IMR-90 (cell line): ENCODE measurements at places on chromosomes 4 and X. TPM values are rescaled to one million over a fixed set of nuclear protein-coding genes. Genes with fewer than 3 reads are reported as not detected.

VGLL1 gene
- total RNA-seq: not detected in 2 replicates

FAM241A gene
- under 0.01 and 0.28 TPM in 2 replicates for total RNA-seq

ARMCX2 gene
- 98.9 and 109 TPM in 2 replicates for total RNA-seq

HSFX4 gene
- not detected in 2 replicates for total RNA-seq

C1QTNF7 gene
- total RNA-seq: 0.18 and 0.28 TPM in 2 replicates

CSAG3 gene
- total RNA-seq: not detected in 2 replicates

TMSB15A gene
- total RNA-seq: 13.6 and 32.8 TPM in 2 replicates

SFRP2 gene
- total RNA-seq: not detected in 2 replicates

PLXNB3 gene
- 0.36 and 1.7 TPM in 2 replicates for total RNA-seq

ADGRG2 gene
- under 0.01 TPM in 2 replicates for total RNA-seq

ANKRD50 gene
- total RNA-seq: 35.3 and 45.8 TPM in 2 replicates

AWAT2 gene
- total RNA-seq: under 0.01 TPM in 1 of 2 replicates, not detected in the other

ZDHHC15 gene
- not detected in 2 replicates for total RNA-seq

RIBC1 gene
- 0.36 and 0.83 TPM in 2 replicates for total RNA-seq

COX7B2 gene
- total RNA-seq: not detected in 2 replicates

MRPS18C gene
- total RNA-seq: 8.6 and 23.9 TPM in 2 replicates

STS gene
- total RNA-seq: 3.4 and 3.6 TPM in 2 replicates

REELD1 gene
- total RNA-seq: not detected in 2 replicates

UCP1 gene
- total RNA-seq: not detected in 2 replicates

LEF1 gene
- total RNA-seq: 0.56 and 1.8 TPM in 2 replicates

CORIN gene
- total RNA-seq: 15.6 and 20.3 TPM in 2 replicates

- DNase-seq: no peak
Measured at GRCh38 chr4:110587666-110588285, 35.1 kb downstream of the PITX2 start.

GRCh38 chr4:75432683-75433082 lies 81.5 kb downstream of the RCHY1 start:
- peak; percentile 7 for DNase-seq

DNA sequence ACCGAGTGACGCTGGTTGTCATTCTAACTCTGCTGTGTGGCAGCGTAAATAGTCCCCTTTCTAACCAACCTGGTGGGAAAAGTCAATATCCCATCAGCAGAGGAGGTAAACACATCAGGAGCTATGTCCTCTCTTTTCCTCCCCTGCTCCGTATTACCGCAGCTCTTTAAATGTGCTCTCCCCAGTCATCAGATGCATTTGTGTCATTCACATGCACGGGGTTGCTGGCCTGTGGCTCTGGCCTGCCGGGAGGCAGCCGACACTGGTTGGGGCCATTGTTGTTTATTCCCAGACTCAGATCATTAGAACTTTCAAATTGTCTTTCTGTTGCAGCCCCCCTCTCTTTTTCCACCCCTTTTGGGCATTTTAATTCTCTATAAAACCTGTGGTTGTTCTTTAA lies 21.9 kb downstream of the ARX start:
- DNase-seq: no peak

GRCh38 chr4:83107631-83108030 lies 6.9 kb downstream of the PLAC8 start:
- DNase-seq: no peak

- DNase-seq: no peak
Measured at GRCh38 chr4:108148316-108148715, 20.4 kb downstream of the LEF1 start.

GRCh38 chr4:140019619-140020347 lies 134.2 kb downstream of the MAML3 start:
- DNase-seq: no peak

- DNase-seq: peak; percentile 49
Measured at GRCh38 chr4:73593631-73594241, 26.5 kb downstream of the RASSF6 start.

DNA sequence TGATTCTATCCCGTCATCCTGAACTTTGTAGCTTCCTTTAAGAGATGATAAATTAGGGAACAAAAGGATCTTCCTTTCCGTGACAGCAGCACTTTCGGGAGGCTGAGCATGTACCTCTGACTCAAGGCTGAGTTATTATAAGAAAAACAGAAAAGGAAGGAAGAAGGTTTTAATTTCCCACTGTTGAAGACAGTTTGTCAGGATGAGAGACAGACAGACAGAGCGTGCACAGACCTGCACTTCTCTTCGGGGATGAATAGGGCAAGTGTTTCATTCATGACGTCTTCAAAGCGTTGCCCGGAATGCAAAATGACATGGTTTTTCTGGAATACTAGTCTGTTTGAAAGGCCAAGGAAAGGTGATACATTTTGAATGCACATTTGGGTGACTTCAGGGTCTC lies 405.3 kb upstream of the FAT1 start:
- DNase-seq: peak; percentile 21

DNA sequence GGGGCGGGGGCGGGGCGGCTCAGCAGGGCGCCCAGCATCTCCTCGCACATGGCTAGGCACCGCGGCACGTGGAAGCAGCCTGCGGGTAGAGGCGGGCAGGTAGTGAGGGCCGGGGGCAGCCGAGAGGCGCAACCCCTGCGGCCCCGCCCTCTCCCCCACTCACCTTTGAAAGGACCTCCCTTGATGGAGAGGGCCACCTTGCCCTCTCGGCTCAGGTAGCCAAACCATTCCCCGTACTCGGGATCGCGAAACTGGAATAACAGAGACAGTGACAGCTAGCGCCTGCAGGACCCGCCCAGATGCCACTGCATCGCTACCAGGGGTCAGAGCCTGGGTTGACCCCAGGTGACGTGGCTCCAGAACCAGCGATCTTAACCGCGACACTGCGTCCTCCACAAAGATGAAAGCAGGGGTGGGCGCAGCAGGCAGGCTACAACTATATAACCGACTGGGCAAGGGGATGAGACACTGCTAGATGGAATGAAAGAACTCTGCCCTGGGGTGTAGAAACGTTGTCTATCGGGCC lies 552 bp upstream of the NAA10 start:
- DNase-seq: no peak

- no peak for DNase-seq
Measured at GRCh38 chr4:64250488-64250887, 158.8 kb downstream of the TECRL start.

DNA sequence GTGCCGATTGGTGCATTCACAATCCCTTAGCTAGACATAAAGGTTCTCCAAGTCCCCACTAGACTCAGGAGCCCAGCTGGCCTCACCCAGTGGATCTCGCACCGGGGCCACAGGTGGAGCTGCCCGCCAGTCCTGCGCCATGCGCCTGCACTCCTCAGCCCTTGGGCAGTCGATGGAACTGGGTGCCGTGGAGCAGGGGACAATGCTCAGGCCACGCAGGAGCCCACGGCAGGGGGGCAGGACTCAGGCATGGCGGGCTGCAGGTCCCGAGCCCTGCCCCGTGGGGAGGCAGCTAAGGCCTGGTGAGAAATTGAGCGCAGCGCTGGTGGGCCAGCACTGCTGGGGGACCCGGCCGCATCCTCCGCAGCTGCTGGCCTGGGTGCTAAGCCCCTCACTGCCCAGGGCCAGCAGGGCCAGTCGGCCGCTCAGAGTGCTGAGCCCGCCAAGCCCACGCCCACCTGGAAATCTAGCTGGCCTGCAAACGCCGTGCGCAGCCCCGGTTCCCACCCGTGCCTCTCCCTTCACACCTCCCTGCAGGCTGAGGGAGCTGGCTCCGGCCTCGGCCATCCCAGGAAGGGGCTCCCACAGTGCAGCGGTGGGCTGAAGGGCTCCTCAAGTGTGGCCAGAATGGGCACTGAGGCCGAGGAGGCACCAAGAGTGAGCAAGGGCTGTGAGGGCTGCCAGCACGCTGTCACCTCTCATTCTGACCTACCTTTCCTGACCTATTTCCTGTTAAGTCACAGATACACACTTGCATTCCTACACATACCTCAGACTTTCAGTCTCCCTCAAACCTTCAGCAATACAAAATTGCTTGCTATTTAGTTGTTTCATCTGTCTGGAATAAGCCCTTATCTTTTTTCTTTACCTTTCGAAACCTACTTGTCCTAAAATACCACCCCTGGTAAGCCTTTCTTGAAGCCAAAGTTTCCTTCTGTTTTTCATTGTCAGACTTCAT lies 20.7 kb downstream of the UBE2K start:
- no peak for DNase-seq

DNA sequence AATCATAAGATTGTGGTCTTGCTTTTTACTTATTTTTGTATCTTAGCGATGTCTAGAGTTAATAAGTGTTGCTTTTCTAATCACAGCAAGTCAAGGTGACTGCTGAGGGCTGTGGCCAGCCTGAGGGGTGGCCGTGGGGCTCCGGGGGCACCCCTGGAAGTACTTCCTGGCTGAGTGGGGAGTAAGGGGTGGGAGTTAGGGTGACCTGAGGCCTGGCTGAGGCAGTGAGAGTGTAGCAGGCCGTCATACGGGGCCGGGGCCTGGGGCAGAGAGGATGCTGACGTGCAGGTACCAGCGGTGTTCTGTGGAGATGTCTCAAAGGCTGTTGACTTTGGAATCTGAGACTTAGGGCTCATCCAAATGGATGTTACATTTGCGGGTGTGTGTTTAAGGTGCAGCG lies 29.3 kb downstream of the PIGG start:
- DNase-seq: no peak

GRCh38 chr4:84150177-84150576 lies 348.9 kb downstream of the NKX6-1 start:
- no peak for DNase-seq

- no peak for DNase-seq
Measured at GRCh38 chr4:101265816-101266172, 81.5 kb downstream of the PPP3CA start.

DNA sequence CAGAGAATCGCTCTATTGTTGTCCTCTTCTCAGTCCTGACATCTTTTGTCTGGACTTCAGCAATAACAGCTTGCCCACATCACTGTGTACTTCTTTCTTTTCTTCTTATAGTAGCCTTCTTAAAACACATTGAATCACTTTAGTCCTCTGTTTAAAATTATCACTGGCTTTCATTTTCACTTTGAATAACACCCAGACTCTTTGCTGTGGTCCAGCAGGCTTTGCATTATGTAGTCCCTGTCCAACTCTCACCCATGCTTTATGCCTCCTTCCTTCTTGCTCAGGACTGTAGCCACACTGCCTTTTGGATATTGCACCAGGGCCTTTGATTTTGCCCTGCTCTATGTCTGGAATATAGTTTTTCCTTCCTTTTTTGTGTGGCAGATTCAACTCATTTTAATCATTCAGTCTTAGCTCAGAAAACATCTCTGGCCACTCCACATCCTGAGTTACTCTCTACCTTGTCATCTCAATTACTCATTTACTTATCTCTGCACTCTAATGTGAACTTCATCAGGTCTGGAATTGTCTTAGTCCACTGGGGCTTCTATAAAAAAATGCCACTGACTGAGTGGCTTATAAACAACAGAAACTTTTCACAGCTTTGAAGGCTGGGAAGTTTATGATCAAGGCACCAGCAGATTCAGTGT lies 168.2 kb downstream of the C4orf33 start:
- no peak for DNase-seq

DNA sequence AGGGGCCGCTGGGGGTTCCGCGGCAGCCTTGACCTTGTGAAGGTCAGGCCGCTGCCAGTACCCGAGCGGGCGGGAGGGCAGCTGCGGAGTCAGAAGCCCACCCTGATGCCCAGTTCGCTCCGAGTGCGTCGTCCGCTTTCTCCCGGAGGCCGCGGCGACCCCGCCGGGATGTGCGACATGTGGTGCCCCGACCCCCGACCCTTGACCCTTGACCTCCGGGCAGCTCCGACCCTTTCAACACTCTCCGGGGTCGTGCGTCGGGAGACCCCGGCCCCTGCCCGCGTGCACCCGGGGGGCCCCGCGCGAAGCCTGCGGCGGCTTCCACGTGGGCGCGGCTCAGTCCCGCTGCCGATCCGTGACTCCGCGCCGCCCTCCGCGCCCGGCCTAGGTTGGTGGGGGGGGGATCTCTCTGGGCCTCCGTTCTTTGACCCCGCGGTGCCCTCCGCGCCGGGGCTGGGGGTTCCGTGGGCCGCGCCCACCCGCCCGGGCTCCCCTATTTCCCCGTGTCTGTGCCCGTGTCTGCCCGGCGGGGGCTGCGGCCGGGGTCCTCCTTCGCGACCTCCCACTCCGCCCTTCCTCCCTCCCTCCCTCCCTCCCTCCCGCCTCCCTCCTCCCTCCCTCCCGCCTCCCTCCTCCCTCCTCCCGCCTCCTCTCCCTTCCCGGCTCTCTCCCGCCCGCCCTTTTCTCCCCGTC lies 609 bp upstream of the SLC25A6 start:
- DNase-seq: peak; percentile 52

- no peak for DNase-seq
Measured at GRCh38 chr4:141977433-141977832, 341.1 kb downstream of the IL15 start.

- peak; percentile 92 for DNase-seq
Measured at GRCh38 chr4:172982151-172982590, 186.4 kb upstream of the GALNT7 start.

GRCh38 chrX:71095981-71096759 lies 519 bp downstream of the FOXO4 start:
- DNase-seq: peak; percentile 30

GRCh38 chr4:18020145-18020670 lies 1.3 kb downstream of the LCORL start:
- DNase-seq: peak; percentile 12

GRCh38 chr4:65401083-65401482 lies 269.2 kb downstream of the EPHA5 start:
- no peak for DNase-seq

GRCh38 chr4:75544870-75545269 lies 11.0 kb upstream of the ODAPH start:
- no peak for DNase-seq

GRCh38 chr4:5717449-5718158 lies 6.6 kb downstream of the EVC start:
- DNase-seq: no peak

- peak; percentile 33 for DNase-seq
Measured at GRCh38 chr4:124288706-124289486, 423.6 kb downstream of the ANKRD50 start.

DNA sequence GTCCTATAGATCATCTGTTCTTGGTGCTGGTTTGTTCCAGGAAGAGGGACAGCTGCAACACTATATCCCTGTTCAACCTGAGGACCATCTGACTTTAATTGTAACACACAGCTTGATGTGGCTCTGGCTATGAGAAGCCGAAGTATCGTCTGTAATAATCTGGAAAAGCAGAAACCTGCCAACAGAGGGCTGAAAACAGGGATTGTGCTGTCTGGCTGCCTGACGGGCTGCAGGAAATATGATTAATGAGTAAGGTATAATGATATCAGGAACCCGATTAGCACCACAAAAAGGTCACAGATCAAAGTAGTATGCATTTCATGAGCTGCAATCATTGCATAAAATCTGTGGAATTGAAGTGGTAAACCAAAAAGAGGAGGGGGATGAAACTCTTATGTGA lies 170.4 kb upstream of the MAB21L2 start:
- no peak for DNase-seq

GRCh38 chr4:173930329-173930967 lies 353.0 kb downstream of the FBXO8 start:
- no peak for DNase-seq

GRCh38 chr4:78585633-78586032 lies 34.1 kb downstream of the ANXA3 start:
- peak; percentile 86 for DNase-seq

GRCh38 chr4:165726831-165727230 lies 146.2 kb upstream of the TLL1 start:
- DNase-seq: no peak

- DNase-seq: peak; percentile 31
Measured at GRCh38 chrX:133670383-133670782, 255.1 kb upstream of the GPC4 start.
